ENCODE measurements at places on chromosomes 7 and 10. TPM values are rescaled to one million over a fixed set of nuclear protein-coding genes. Genes with fewer than 3 reads are reported as not detected.

The NUTM2E gene
- total RNA-seq = 0.26 TPM

The UCN3 gene
- total RNA-seq = not detected

The TMEM184A gene
- 8.8 TPM for total RNA-seq

The GPR15LG gene
- total RNA-seq = 0.21 TPM

The VOPP1 gene
- 76.3 TPM for total RNA-seq

The IFIT1 gene
- 3.7 TPM for total RNA-seq

The GIMAP5 gene
- not detected for total RNA-seq

The OPN1SW gene
- not detected for total RNA-seq

The FRAT1 gene
- total RNA-seq = 1.9 TPM

The CEP55 gene
- total RNA-seq = 73.3 TPM

The OGA gene
- 67.0 TPM for total RNA-seq

The MSMB gene
- not detected for total RNA-seq

The GNB2 gene
- total RNA-seq = 275 TPM

The NXPH1 gene
- total RNA-seq = not detected

The TEX47 gene
- total RNA-seq = not detected

The HHEX gene
- 11.3 TPM for total RNA-seq

Data from A549 treated with dexamethasone at 1 μM for 4 hours (cell line).